ENCODE measurements at places on chromosomes 7 and 10.
A peak's percentile ranks its signal among the peaks of the same experiment; 100 is the strongest.

DNA sequence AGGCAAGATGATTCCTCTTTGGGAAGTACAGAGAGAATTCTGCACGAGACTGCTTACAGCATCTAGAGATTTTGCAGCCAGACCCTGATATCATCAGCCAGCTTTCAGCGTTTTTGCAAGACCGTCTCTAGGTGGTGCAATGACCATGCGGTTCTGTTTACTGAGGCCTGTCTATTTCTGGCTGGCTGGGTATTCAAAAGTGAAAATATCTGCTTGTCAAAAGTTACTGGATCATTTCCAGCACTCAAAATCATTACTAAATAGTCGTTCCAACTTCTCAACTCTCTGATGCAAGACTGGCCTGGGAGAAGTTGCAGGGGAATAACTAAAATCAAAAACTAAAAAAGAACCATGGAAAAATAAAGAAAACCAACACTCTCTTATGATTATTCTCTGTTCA, 240.1 kb downstream of the ELMO1 start:
- DNase-seq: no peak

- no peak for DNase-seq
Measured at GRCh38 chr7:134900166-134900982, 85.9 kb upstream of the AGBL3 start.

- DNase-seq: peak; percentile 34
Measured at GRCh38 chr7:114865564-114865963, 56.3 kb upstream of the MDFIC start.

- DNase-seq: no peak
Measured at GRCh38 chr7:42753811-42754363, 158.0 kb downstream of the C7orf25 start.

GRCh38 chr7:37118004-37118403, 330.7 kb downstream of the ELMO1 start:
- DNase-seq: no peak

DNA sequence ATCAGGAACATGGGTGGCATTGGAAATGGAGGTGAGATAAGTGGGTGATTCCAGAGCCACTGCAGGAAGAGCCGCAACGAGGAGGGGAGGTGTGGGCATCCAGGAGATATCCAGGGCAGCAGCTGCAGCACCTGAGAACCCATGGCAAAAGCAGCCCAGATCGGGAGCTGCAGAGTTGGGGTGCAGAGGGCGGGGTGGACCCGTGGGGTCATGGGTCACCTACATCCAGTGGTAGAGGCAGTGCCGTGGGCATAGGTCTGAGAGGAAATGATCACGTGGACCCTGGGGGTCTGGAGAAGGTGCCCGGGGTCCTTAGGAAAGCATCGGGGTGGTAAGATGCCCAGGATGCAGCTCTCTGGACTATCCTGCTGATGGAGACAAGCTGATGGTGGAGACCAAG, 530.0 kb downstream of the GLRX3 start:
- DNase-seq: no peak

- no peak for DNase-seq
Measured at GRCh38 chr7:30920021-30920583, 8.4 kb downstream of the AQP1 start.

DNA sequence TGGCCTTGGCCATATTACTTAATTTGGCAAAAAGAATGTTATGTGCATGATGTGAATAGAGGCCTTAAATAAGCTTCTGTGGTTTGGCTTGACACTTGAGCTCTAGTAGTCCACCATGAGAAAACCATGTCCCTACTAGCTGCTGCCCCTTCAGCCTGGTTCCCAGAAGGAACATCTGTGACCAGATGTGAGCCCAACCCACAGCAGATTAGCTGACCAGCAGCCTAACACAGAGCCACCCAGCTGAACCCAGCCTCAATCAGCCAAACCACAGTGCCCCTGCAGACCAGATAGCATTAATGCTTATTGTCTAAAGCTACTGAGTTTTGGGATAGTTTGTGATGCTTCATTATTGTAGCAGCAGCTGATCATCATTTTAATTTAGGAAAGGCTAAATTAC, 16.6 kb downstream of the JAZF1 start:
- DNase-seq: no peak

GRCh38 chr7:19508124-19508523, 200.7 kb downstream of the POLR1F start:
- DNase-seq: no peak

DNA sequence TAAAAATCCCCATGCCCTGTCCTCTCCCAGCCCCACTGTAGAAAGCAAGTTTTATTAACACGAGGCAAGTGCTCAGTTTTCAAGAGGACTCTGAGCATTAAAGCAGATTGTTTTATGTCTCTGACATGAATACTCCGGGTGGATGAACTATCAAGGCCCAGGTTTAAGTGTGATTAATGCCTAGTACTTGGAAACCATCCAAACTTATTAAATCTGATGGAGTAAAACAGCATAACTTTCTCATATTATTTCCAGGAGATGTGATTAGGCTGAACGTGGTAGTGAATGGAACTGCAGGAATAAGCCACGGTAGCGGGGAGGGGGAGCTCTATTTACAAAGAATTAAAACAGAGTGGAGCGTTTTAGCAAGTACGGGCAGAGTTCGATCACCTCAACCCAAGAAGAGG, 144.2 kb upstream of the RNF32 start:
- DNase-seq: no peak

DNA sequence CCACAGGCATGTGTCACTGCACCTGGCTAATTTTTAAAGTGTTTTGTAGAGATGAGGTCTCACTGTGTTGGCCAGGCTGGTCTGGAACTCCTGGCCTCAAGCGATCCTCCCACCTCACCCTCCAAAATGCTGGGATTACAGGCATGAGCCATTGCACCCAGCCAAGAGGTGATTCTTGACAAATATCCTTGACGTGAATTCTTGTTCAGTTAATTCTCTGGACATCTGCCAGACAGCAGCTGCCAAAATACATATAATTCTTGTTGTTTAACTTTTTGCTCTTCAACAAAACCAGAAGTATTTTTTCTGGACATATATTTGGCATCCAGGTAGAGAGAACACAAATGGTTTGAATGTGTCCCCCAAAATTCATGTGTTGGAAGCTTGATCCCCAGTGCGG, 3.2 kb downstream of the ACADSB start:
- DNase-seq: no peak

DNA sequence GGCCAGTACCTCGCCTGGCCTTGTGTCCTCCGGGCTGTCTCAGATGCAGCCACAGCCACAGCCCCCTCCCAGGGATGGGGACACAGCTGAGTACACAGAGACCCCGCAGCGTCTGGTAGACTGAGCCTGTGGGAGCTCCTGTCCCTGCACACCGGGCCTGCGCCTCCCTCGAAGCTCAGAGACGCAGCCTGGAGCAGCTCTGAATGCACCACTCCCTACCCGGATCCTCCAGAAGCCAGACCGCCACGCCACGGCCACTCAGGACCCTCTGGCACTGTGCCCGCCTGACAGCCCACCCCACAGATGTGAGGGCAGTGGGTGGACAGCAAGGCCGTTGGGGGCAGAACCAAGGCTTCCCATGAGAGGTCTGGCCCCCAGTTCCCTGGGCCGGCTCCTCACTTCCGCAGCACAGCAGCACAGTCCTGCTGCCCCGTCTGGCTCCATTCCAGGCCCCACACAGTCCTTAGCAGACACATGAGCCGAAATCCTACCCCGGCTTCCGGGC, 40.8 kb downstream of the PAPOLB start:
- DNase-seq: no peak

GRCh38 chr10:1538531-1539061, 198.7 kb downstream of the ADARB2 start:
- no peak for DNase-seq

DNA sequence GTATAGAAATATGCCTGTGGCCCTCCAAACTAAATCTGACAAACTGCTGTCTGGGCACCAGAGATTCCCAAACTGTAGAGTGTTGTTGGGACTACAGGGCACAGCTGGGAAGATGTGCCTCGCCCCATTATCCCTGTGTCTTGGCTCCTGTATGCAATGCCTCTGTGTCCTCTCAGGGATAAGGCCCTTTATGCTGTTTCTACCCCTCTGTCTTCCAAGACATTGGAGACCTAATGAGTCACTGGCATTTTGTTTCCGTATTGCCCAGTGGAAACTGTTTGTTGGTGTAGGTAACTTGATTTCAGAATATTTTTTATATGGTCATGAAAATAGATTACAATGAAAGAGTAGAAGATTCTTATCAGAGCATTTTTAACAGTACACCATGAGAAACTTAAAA, 183.2 kb downstream of the GLI3 start:
- no peak for DNase-seq

DNA sequence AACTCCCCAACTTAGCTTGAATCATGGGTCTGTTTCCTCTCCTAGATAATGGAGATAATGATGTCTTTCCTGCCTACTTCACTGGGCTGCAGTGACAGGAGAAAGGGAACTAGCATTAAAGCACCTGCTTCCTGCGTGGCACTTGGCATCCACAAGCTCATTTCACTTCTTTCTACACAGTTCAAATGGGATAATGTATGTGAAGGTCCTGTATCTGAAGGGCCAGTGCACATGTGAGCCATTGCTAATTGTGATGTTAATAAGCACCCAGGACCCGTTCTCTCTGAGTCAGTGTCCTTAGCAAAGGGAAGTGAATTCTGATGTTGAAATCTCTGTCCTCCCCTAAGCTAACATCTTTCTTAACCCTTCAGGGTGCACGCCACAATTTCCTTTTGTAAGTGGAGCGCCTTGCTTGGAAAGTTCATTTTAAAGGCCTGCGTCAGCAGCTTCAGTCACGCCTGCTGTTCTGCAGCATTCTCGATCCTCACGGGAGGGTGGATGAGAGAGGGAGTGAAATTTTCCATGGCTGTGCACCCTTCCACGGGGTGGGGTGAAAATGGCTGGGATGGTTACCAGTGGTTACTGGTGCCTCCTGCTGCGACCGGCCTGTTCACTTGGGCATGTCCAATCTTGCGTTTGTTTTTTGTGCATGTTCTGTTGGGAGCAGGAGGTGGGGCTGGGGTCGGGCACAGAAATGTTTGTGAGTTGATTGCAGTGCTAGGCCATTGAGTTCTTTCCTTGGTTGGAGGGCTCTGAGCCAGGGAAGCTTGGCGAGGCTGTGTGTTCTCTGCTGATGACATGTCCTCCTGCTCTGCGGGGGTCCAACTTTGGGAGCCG, 59.2 kb downstream of the HK1 start:
- DNase-seq: no peak

GRCh38 chr10:115278294-115278693, 185.1 kb downstream of the ATRNL1 start:
- no peak for DNase-seq

GRCh38 chr7:35241436-35241835, 12.5 kb downstream of the TBX20 start:
- no peak for DNase-seq

DNA sequence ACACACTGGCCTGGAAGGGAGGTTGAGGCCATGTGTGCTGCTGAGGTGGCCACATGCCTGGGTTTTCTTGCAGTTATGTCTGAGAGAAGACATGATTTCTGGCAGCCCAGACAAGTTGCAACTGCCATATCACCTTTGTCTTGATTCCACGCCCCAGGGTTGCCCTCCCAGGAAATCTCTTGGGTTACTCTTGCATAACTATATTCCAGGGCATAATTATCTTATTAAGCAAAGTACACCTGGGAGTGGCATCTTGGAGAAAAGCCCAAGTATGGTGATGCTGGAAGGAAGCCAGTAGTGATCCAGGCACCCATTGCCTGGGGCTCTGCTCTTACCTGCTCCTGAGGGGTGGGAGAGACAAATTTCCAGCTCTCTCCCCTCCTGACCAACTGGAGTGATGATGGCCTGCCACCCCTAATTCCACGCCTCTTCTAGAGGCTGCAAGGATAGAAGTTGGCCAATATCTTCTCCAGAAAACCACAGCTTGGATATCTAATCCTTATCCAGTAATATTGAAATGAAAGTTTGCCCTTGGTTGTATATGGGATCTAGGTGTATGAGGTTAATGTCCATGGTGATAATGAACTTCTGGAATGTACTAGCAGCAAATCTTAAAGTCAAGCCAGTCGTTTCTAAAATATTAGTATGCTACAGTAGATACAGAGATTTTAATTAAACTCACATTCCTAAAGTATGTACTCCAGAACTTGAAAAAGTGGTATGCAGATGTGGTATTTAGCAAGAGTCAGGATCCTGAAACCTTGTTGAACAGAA, 5.0 kb downstream of the AKR1B10 start:
- no peak for DNase-seq

Measured in stimulated activated CD4-positive, alpha-beta T cell treated with anti-CD3 and anti-CD28 coated beads, Interleukin-1b, Interleukin-23, amount 100 ng/mL, for 1 hour (primary cell).